ENCODE measurements at places on chromosomes 11 and 22.

- DNase-seq = no peak
Observed at GRCh38 chr11:20075627-20076026, 84.6 kb downstream of the DBX1 start.

GRCh38 chr11:116885951-116886655 lies 48.7 kb upstream of the APOA1 start:
- DNase-seq = no peak

- DNase-seq = no peak
Observed at GRCh38 chr11:74417379-74417804, 19.2 kb upstream of the PGM2L1 start.

DNA sequence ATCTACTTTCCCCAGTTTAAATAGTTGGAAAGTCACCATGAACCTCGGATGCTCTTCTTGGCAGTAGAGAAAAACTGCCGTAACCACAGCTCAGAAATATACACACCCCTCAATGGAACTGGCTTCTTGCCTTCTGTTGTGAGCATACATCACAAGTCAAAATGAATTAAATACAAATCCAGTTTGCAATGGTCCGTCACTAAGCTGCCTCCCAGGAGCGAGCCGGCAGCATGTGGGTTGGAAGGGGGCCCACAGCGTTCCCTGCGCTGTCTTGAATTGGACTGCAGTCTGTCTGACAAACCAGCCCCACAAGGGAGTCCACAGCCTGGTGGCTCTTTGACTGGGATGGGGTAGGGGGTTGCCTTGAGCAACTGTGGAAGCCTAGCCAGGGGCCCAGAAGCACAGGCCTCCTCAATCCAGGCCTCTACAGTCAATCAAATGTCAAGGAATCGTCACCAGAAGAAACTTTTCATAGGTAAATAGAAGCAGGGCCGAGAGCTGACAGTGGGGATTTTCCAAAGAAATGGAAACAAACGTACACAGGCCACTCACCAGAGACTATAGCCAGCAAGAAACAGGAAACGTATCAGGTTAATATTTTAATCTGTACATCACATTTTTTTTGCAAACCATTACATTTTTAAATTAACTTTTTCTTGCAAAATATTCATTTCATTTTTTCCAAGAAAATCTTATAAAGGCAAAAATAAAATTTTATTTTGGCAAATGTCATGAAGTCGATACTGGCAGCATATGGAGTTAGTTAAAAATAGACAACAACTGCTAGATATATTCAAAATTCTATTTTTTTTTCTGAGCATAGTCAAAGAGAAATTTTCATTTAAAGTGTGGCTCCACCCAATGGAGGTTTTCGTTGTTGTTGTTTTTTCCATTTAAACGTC lies 38.5 kb downstream of the C11orf58 start:
- no peak for DNase-seq

GRCh38 chr11:46363455-46364005 lies 16.3 kb downstream of the DGKZ start:
- no peak for DNase-seq

GRCh38 chr11:65095427-65095826 lies 587 bp upstream of the VPS51 start:
- DNase-seq = no peak

DNA sequence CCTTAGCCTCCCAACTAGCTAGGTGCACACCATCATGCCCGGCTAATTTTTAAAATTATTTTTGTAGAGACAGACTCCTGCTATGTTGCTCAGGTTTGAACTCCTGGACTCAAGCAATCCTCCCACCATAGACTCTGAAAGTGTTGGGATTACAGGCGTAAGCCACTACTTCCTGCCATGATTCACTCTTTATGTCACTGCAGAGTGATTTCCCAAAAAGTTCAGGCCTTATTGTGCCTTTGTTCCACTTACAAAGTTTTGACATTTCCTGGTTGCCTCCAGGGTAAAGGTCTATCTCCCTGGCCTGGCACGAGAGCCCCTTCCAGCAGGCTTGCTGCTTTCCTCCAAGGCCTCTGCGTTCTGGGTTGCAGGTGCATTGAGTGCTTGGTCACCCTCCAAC lies 44.6 kb upstream of the RIC3 start:
- DNase-seq = no peak

GRCh38 chr11:64136765-64137441 lies 29.0 kb downstream of the MACROD1 start:
- DNase-seq = no peak

DNA sequence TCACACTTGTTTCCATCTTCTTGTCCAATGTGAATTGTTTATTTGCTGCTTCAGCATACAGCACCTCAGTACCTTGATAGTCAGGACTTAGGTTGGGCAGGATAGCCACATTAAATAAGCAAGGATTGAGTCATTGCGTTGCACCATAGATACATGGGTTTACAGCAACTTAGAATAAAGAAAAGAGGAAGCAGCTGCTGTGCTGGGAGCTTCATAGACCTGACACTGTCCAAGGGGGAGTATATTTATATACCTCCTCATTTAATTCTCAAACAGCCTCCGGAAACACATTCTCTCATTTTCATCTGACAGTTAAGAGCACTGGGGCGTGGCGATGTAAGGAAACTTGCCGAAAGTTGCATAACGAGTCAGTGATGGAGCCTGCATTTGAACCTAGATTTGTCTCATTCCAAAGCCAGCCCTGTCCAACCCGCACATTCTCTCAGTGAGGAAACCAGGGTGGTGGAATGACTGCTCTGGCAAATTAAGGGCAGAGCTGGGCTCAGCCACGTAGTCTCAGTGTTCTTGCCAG lies 42.2 kb downstream of the UBASH3B start:
- peak; percentile 75 for DNase-seq

- no peak for DNase-seq
Observed at GRCh38 chr11:69644071-69644961, 3.4 kb downstream of the CCND1 start.

- DNase-seq = no peak
Observed at GRCh38 chr11:45739866-45740265, 65.1 kb upstream of the SLC35C1 start.

DNA sequence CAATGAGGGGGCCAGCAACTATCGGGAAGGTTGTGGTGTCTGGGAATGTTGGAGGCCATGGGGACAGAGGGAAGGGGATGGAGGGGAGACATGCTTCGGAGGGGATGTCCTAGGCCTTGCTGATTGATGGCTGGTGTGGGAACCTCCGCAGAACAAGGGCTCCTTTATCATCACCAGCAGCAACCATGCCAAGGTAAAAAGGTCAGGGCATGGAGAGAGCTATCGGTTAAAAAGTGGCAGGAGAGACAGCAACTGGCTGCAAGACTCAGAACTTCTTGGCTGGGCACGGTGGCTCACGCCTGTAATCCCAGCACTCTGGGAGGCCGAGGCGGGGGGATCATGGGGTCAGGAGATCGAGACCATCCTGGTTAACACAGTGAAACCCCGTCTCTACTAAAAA lies 3.0 kb downstream of the GSTT4 start:
- DNase-seq = no peak

DNA sequence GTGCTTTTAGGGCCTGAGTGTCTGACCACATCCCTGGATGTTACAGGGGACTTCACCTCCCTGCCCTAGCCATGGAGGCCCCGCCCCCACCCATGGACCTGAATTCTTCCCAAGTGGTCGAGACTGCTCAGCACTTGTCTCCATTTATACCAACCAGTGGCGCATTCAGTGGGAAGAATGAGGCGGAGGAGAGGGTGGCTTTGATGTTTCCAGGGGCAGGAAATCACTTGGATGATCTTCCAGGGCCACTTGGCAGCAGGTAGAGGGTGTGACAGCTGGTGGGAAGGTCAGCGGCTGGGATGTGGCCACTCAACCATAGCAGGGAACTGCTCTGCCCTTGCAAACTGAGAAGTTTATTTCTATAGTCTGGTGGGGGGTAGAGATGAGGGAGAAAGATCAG lies 155.1 kb upstream of the BLID start:
- no peak for DNase-seq

GRCh38 chr11:122275508-122275907 lies 159.5 kb upstream of the BLID start:
- DNase-seq = no peak

All from CD4-positive, alpha-beta T cell treated with Interleukin-17A for 4 hours (primary cell).